ENCODE measurements at places on chromosomes 6 and 20.

DNA sequence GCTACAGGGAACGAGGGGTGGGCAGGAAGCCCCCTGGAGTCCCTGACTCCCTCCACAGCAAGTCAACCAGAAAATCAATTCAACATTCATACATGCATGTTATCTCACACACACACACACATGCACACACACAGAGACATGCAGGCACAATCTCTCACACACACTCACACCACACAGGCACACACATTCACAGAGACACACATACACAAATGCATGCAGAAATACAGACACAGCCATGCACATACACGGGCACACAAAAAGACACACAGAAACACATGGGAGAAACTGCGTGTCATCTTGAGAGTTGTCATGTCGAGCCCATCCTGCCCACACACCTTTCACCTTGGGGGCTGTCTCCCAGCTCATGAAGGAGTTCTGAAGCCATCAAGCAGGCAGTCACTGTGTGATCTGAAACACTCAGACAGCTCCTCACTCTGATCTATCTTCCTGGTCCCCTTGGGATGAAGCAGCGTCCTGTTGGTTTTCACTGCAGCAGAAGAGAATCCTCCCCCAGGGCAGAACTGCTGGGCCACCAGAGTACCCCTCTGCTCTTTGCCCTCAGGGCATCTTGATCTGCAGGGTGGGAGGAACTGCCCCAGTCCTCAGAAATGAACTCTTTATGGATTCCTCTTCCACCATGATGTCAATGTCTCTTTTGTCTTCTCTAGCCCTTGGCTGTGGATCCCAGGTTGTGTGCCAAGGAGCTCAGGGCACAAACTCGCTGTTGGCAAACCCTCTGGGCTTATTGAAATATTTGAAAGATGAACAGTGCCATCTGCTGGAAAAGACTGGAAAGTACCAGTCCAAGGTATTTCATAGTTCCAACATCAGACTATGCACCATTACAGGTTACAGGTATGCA is 8.8 kb downstream of the RAET1L start:
- peaks cover 62% of the 10 kb centered on the region for H3K27me3 ChIP-seq
- H3K36me3 ChIP-seq, result peaks cover 4% of the 10 kb centered on the region
- peaks cover 17% of the 10 kb centered on the region for H3K4me1 ChIP-seq
- DNase-seq, result peak; percentile 63
- H3K27ac ChIP-seq, result no peak overlapping the region

DNA sequence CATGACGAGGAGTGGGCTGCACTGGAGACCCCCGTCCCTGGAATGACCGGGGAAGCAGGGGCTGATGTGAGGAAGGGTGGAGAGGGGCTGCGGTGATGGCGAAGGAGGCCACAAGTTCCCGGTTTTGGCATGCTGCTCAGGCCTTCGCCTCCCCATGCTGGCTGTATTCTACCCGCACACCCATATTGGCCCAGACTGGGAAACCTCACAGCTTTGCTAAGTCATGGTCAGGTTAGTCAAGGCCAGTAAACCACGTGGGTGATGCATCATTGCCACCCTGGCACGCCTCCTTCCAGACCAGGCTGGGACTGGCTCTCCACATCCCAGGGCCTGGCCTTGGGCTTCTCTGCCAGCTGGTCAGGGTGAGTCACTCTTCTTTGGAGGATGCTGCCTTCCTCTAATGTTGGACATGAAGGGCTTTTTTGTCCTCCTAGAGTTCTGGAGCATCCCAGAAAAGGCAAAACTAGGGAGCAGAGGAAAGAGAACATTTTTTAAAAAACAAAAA is 53.8 kb downstream of the PCNA start:
- H3K27me3 ChIP-seq, result no peaks in the 10 kb centered on the region
- H3K36me3 ChIP-seq, result no peaks in the 10 kb centered on the region
- no peak for DNase-seq
- no peak overlapping the region for H3K4me3 ChIP-seq

DNA sequence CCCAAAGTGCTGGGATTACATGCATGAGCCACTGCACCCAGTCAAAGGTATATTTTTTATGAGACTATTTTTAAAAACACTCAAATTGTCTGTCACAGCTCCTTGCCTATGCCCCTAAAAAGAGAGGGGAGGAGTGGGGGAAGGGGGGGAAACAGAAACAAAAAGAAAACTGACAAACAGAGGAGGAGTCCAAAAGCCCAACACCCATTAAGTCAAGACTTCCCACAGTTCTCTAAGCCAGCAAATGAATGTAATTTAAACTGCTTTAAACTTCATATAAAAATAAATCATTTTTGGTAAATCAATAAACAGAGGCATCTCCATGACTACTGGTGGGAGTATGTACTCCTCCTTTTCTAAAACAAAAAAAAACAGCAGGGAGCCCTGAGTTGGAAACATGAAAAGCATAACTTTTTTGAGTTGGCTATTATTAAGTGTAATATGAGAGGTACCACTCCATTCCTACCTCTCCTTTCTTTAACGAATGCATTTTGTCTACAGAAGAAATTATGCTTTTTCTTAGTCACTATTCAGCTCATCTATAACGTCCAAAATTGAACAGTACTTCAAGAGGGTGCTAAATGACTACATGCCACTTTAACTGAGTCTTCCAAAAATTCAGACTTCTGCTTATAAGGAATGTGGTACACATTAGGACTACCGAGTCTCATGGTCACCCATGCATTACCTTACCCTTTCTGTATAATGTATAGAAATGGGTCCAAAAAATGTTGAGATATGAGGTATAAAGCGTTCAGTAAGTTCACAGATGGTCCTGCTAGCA is 119.0 kb upstream of the PRSS16 start:
- no peak overlapping the region for H3K4me3 ChIP-seq
- DNase-seq, result no peak
- no peak overlapping the region for H3K27ac ChIP-seq
- no peaks in the 10 kb centered on the region for H3K27me3 ChIP-seq
- H3K4me1 ChIP-seq, result peaks cover 4% of the 10 kb centered on the region

- H3K4me1 ChIP-seq, result peaks cover 7% of the 10 kb centered on the region
- peak overlapping the region; percentile 88 for H3K4me3 ChIP-seq
- DNase-seq, result peak; percentile 4
- peaks cover 23% of the 10 kb centered on the region for H3K27me3 ChIP-seq
Measured at GRCh38 chr6:106360989-106361430, 493 bp downstream of the CRYBG1 start.

DNA sequence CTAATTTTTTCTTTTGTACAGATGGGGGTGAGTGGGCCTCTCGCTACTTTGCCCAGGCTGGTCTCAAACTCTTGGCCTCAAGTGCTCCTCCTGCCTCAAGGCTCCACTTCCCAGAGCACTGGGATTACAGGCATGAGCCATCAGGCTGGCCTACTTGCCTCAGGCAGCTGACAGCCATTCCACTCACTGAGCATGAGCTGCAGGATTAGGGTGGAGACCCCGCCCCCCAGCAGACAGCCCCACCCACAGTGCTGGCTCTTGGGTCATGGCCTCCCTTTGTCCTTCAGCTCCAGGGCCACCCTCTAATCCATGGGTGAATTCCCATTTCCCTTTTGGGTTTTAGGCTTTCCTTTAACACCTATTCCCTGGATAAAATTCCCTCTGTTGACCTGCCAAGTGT is 82.1 kb downstream of the BFSP1 start:
- no peaks in the 10 kb centered on the region for H3K36me3 ChIP-seq
- H3K4me1 ChIP-seq, result no peaks in the 10 kb centered on the region
- H3K27me3 ChIP-seq, result peaks cover 35% of the 10 kb centered on the region
- H3K27ac ChIP-seq, result no peak overlapping the region
- no peak for DNase-seq

Data from effector memory CD8-positive, alpha-beta T cell (primary cell).